ENCODE measurements at places on chromosomes 6 and 20.

DNA sequence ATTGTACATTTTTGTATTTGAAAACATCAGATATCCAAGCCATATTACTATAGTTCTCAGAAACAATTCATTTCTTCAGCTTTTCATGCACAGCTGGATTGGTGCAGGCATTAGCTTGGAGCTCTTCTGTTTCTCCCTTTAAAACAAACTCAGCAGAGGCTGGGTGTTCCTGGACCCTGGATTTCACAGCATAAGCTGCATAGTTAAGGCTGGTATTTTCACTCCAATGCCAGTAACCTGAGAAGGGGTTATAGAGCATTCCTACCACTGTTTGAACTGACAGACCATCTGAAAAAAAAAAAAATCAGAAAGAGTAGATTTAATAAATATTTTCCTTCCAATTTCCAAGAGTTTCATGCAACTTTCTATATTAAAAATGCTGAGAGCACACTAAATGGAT lies 20.1 kb upstream of the FAXC start:
- DNase-seq, result no peak

- DNase-seq, result no peak
Observed at GRCh38 chr6:158756977-158757752, 62.0 kb downstream of the EZR start.

- no peak for DNase-seq
Observed at GRCh38 chr6:97958134-97958533, 675.1 kb upstream of the MMS22L start.

GRCh38 chr6:170130771-170131241 lies 160.1 kb downstream of the DLL1 start:
- DNase-seq, result no peak

- DNase-seq, result peak; percentile 94
Observed at GRCh38 chr6:48111143-48111506, at the start of gene PTCHD4. Gene PTCHD4 (minus strand): TSS chr6:48111197. CDS start chr6:48068957, 42,240 bp downstream.

- no peak for DNase-seq
Observed at GRCh38 chr6:45002390-45003105, 325.6 kb upstream of the RUNX2 start.

- peak; percentile 66 for DNase-seq
Observed at GRCh38 chr6:5746053-5746758, 260.5 kb downstream of the NRN1 start.

GRCh38 chr6:118705544-118706491 lies 54.4 kb upstream of the CEP85L start:
- no peak for DNase-seq

GRCh38 chr6:10416863-10417641 lies 2.2 kb upstream of the TFAP2A start:
- DNase-seq, result no peak

DNA sequence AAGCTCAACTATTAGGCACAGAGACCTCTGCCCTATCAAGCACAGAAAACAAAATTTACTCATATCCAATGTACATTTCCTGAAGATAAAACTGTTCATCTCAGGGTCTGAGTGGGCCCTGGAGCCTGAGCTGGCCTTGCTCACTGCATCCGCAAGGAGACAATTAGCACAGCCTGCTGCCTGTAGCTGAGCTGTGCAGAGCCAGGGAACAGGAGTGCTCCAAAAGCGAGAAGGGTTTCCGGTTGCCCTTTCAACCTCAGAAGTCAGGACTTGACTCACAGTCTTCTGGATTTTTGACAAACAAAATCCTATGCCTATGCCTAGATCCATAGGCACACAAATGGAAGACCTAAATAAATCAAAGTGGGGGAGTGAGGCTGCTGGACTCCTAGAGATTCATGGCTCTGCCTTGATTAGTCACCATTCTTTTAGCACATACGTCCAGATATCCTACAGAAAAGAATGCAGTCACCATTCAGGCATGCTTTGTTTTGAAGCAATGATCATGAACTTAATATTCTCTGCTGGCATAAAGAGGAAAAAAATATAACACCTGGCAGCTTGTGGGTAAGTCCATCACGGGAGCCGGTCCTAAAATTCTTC lies 73.5 kb downstream of the BFSP1 start:
- no peak for DNase-seq

GRCh38 chr6:148878683-148879082 lies 131.9 kb downstream of the UST start:
- DNase-seq, result no peak

DNA sequence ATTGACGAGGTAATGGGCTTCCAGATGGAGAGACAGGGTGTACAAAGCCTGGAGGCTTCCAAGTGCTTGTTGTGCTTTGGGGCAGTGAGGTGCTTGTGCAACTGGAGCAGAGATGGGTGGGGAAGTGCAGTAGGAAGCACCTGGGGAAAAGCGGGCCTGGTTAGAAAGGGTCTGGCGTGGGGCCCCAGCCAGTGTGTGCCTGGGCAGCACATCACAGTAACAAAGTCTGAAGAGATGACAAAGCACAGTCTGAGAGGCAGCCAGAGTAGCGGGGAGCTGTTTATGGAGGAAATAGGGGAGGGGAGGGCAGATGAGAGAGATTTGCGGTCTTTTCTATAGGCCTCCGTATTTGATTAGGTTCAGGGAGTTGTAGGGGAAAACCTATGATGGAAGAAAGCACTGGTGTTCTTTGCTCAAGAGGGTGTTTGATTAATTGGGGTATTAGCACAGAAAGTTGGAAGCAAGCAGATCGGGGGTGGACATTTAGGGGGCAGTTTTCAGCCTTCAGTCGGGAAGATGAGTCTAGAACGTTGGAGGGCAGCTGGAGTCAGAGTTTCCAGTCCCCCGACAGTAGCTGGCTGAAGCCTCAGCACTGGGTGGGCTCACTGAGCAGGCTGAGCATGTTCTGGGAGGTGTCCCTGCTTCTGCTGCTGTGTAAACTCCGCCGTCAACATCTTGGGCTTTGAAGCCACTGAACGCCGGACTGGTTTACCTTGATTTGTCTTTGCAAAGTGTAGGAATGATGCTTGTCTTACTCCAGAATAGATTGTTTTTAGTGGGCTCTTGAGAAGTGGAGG lies 15.5 kb upstream of the MROH8 start:
- no peak for DNase-seq

DNA sequence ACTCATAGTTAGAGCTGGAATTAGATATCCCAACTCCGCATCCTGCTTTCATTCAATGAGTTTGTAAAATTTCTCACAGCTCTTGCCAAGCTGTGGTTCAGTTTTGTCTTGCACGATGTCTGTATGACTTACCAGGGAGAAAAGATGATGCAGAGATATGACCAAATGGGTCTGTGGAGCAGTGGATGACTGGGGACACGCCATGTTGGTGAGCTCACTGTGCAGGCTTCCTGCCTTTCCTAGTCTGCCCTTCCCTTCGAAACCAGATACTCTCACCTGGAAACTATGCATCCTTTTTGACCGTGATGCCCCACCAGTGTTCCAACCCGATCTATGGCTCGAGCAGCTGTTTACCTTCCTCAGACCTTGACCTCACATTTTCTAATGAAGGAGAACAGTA lies 262.7 kb upstream of the BMP2 start:
- DNase-seq, result no peak

GRCh38 chr6:90435207-90435899 lies 138.7 kb upstream of the BACH2 start:
- no peak for DNase-seq

DNA sequence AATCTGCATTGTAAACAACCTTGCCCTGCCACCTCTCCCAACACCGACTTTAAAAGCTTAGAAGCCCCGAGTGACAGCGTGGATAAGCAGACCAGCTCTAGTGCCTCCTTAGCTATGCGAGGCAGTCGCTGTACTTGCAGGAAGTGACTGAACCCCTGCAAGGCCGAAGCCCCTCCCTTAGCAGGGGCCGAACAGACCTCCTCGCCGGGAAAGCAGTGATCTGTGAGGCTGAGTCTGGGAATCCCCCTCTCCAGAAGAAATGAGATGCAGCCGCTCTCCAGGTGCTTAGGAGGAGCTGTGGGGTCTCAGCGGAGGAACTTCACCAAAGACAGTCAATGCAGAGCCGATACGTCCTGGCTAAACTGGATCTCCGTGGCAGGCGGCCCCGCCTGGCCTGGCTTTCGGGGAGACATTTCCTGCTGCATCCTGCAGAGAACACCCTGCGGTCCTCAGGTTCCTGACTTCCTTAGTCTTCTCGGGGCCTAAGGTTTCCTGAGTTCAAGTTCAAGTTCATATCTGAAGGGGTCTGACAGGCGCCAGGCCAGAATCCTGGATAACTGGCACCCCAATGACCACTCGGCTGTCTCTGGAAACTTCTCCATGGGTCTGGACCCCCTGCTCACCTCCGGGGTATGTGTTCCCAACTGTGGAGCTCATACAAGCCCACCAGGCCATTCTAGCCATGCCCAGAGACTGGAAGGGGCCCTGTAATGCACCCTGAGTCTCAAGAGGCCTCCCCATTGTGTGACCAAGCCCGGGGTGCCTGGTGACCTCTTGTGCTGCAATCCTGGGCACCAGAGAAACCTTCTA lies 20.4 kb upstream of the FRMD1 start:
- DNase-seq, result no peak

DNA sequence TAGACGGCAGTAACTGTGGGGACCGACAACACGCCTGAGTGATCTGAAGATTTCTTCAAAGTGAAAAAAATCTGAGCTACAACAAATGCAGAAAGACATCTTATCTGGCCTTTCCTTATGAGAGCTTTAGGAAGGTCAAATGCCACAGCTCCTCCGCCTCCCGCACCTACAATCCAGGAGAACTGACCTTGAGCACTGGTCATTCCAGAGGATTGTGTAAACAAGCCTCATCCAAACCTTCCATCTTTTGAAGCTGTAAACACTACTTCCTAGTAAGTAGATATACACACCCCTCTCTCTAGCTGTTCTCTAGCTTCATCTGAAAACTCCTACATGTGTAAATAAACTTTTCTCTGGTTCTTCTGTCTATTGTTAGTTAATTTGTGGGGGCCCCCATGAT lies 76.9 kb downstream of the CD24 start:
- no peak for DNase-seq

DNA sequence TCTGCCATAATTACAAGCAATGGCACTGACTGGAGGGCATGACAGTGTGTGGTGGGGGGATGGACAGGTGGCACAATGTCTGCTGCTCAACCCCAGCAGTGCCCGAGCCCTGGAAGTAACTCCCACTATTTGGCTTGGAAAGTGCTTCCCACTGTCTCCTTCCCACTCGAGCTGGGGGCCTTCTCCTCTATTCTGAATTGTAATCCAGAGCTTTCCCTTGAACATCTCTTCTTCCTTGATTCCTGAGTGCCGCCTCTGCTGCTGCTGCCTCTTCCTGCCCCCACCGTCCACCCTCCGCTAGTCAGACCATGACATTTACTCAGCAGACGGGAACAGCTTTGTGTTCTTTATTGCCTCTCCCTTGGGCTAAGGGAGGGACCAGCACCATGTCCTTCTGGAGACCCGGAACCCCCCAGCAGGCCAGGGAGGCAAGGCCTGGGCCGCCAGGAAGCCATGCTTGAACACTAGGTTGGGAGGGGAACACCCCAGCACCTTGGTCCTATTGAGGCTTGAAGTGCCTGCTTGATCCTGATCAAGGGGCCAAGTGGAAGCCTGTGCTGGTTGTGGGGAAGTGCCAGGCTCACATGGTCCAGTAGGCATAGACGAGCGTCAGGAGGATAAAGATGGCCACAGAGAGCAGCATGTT lies 17.0 kb downstream of the CCDC167 start:
- no peak for DNase-seq

DNA sequence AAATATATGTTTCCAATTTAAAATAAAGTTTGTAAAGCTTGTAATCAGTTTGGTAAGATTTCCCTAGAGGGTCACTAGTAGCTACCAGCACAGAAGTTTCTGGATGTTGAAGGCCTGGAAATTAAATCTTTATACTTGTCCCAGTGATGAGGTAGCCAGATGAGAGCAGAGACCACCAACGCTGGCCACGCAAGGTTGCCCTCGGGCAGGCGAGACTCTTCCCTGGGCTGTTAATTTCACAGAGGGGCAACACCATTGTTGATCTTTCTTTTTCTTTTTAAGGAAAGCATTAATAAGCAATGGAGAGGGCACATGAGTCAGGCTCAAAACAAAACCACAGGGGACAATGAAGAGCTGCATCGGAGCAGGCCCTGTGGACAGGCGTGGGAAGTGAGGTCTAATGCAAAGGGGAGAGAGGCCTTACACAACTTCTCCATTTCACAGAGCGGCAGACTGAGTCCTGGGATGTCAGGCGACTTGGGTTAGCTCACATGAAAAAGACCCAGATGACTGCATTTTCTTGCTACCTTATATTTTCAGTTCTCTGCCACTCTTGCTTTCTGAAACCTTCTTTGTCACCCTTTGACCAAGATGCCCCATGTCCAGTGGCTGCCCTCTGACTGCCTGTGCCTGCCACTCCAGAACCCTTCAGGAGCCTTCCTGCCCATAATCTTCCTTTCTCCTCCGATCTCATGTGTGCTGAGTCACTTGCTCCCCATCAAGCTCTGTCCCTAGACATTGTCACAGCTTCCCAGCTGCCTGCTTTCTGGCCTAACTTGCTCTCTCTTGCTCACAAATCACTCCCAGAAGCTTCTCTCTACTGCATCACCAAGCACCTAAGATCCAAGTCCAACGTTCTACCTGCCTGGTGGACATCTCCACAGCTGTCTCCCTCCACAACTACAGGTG lies 107.7 kb upstream of the CDYL start:
- DNase-seq, result no peak

- no peak for DNase-seq
Observed at GRCh38 chr6:134376785-134377184, 58.9 kb upstream of the SGK1 start.

DNA sequence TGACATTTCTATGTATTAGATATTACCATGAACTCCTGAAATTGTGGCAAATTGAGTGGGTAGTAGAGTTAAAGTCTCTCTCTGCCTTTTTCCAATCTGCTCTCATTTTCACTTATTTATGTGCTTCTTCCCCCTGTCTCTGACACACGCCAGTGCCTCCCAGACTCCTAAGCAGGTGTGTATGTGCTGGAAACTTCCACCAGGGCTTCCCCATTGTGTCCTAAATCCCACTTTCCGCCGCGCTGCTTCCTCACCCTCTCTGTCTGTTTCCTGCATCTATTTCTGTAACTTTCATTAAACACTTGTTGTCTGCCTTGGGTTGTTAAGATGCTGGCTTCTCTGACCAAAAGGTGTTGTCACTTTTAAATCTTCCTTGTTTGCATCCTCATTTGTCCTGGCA lies 97.6 kb upstream of the HDGFL1 start:
- DNase-seq, result no peak

GRCh38 chr6:121436960-121437850 lies 1.8 kb downstream of the GJA1 start:
- peak; percentile 21 for DNase-seq

Measured in DMS53 (cell line).